ENCODE measurements at places on chromosomes 7 and 10.

DNA sequence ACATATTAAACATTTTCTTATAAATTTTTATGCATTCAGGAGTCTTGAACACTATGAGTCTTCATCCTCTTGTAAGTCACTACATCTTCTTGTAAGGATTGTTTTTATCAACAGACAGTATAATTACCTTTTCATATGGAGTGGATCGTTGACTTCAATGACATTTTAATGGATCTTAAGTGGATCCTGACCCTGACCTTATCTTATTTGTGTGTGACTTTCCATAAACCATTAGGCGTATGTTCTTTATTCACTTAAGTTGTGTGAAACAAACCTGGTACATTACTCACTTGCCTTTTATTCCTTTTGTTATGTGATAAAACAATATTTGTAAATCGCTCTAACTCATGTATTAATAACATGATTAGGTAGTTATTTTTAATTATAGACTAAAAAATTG lies 18.5 kb upstream of the SEMA3C start:
- no peak for DNase-seq

GRCh38 chr7:83876593-83876992 lies 227.7 kb upstream of the SEMA3E start:
- DNase-seq = no peak

- no peak for DNase-seq
Measured at GRCh38 chr7:114297121-114297520, 117.5 kb upstream of the FOXP2 start.

DNA sequence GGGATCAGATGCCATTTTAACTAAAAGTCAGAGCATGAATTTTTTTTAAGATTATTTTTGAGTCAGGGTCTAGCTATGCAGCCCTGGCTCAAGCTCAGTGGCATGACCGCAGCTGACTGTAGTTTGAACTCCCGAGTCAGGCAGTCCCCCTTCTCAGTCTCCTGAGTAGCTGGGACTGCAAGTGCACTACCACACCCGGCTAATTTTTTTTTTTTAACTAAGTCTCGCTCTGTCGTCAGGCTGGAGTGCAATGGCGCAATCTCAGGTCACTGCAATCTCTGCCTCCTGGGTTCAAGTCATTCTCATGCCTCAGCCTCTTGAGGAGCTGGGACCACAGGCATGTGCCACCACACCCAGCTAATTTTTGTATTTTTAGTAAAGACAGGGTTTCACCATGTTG lies 7.8 kb downstream of the TAS2R41 start:
- DNase-seq = no peak

- no peak for DNase-seq
Measured at GRCh38 chr10:1696106-1696505, 41.2 kb downstream of the ADARB2 start.

- DNase-seq = no peak
Measured at GRCh38 chr7:75771224-75771623, 787 bp downstream of the CCL26 start.

- DNase-seq = no peak
Measured at GRCh38 chr10:24448351-24448999, 239.5 kb downstream of the KIAA1217 start.

- DNase-seq = no peak
Measured at GRCh38 chr10:10869592-10869991, 148.1 kb upstream of the CELF2 start.

DNA sequence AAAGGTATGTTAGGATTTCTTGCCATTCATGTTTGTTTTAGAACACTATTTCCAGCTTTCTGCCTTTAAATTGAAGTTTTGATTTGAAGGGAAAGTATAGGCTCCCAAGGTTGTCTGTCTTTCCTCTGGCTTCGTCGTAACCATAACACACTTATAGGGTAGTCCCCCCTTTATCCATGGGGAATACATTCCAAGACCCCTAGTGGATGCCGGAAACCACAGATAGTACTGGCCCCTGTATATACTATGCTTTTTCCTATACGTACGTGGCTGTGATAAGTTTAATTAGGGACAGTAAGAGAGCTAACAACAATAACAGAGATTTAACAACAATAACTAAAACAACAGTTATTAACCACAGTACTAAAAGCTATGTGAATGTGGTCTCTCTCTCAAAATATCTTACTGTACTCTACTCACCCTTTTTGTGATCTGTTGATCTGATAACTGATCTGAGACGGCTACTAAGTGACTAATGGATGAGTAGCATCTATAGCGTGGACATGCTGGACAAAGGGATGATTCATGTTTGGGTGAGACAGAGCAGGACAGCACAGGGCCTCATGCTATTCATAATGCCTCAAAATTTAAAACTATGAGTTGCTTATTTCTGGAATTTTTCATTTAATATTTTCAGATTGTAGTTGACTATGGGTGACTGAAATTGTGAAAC lies 273.1 kb downstream of the AUTS2 start:
- DNase-seq = no peak

DNA sequence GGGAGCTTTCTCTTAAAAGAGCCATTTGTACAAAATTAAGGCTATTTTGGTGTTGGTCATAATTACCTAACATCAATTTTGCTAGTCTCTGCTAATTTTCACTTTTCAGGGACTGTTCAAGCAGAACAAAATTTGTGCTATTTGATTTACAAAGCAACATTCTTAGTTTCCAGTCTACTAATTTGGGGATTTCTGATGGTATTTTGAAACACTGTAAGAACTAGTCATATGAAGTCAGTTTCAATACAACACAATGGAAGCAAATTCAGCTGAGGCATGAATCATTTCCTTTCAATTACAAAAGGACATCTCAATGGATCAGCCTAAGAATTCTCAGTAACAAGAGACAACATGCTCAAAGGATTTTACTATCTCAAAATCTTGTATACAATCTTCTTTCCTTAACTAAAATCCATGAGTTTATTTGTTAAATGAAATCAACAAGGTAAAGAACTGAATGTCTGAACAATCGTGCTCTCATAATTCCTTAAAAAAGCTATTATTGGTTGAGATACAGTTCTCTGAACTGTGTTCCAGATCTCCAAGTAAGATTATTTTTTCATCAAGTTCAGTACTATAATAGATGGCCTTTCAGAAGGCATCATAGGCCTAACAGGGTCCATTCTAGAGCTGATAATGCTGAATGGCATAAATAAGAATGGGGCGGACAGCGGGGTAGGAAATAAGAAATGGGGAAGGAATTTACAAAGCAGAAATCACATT lies 144.6 kb downstream of the NRCAM start:
- DNase-seq = no peak

GRCh38 chr10:108169846-108170245 lies 1005.3 kb upstream of the SORCS1 start:
- DNase-seq = no peak

DNA sequence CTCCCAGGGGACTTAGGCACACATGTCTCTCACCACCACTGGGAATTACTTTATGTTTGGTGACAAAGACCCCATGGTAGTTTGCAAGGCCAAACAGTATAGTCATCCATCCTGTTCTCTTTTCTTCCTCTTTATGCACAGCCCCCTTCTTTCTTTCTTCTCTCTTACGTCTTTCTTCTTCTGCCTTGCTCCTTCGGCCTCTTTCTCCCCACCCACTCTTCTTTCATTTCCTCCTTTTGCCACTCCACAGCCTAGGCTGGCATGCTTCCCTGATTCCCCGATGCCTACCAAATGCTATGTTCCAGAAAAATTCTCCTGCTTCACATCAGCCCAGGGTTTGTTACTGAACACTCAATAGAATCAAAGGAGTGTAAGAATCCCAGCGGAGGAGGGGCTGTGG lies 62.4 kb upstream of the MKLN1 start:
- no peak for DNase-seq

- no peak for DNase-seq
Measured at GRCh38 chr7:31476073-31476745, 37.7 kb upstream of the ITPRID1 start.

- no peak for DNase-seq
Measured at GRCh38 chr7:127527561-127527960, 57.8 kb downstream of the GCC1 start.

Measured in cerebellar nuclear complex (tissue), 1 donor.